ENCODE measurements at places on chromosomes 4 and X. TPM values are rescaled to one million over a fixed set of nuclear protein-coding genes. Genes with fewer than 3 reads are reported as not detected.

- DNase-seq = peak; percentile 66
Measured at GRCh38 chrX:9196961-9197640, 163.2 kb upstream of the FAM9B start.

- DNase-seq = no peak
Measured at GRCh38 chrX:327660-328126, 9.1 kb upstream of the GTPBP6 start.

- no peak for DNase-seq
Measured at GRCh38 chr4:150268444-150268843, 190.2 kb downstream of the DCLK2 start.

- peak; percentile 25 for DNase-seq
Measured at GRCh38 chr4:88672987-88673386, 24.6 kb downstream of the NAP1L5 start.

- DNase-seq = peak; percentile 62
Measured at GRCh38 chr4:183602557-183603027, 56.4 kb downstream of the RWDD4 start.

BMP3 gene
- total RNA-seq = 3.1 TPM

GRCh38 chrX:80808881-80809411 lies 731 bp downstream of the BRWD3 start:
- peak; percentile 18 for DNase-seq

SLC16A2 gene
- total RNA-seq = 6.3 TPM

GRCh38 chr4:35365186-35365585 lies 879.1 kb downstream of the ARAP2 start:
- DNase-seq = peak; percentile 13

TMEM175 gene
- 39.7 TPM for total RNA-seq

TDO2 gene
- total RNA-seq = 40.9 TPM

MAGEA1 gene
- total RNA-seq = not detected

PNMA5 gene
- total RNA-seq = 0.24 TPM

- peak; percentile 41 for DNase-seq
Measured at GRCh38 chrX:152635941-152636340, 1.8 kb upstream of the GABRQ start.

WDFY3 gene
- 74.9 TPM for total RNA-seq

DNA sequence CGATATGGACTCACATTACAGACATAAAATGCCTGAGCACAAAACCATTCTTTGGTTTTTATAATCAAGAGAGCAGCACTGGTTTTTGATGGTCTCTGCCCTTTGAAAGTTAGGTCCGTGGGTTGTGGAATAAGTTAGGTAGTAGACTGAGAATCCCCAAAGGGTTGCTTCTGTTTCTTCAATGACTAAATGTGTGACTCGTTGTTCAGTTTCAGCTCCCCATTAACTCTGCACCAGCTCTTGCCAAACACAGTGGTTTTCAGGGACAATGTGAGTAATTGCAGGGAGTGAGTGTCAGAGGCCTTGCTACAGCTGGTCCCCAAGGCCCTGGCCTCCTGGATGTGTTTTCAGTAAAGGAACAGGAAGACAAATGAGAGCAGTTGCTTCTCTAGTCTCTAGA lies 24.8 kb downstream of the SMIM20 start:
- no peak for DNase-seq

DNA sequence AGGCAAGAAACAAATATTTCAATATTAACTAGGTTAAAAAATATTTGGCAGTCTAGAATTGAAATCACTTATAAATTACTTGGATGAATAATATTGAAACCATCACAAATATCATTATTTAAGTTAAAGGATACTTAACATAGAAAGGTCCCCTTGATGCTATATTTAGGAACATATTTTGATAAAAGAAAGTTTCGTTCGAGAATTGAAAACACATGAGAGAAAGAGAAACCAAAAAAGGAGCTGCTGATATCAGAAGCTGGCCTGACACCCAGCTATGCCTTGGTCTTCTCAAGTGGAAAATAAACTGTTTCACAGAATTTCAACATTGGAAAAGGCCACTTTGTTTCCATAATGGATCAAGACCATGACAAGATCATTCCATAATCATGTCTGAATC lies 762.4 kb downstream of the DMD start:
- DNase-seq = no peak

- peak; percentile 8 for DNase-seq
Measured at GRCh38 chr4:168773388-168774195, 236.5 kb downstream of the CBR4 start.

NSDHL gene
- 3.1 TPM for total RNA-seq

UCP1 gene
- 1.2 TPM for total RNA-seq
